IPS DF 6.9 (cell line): ENCODE measurements at places on chromosomes 13 and 19.

DNA sequence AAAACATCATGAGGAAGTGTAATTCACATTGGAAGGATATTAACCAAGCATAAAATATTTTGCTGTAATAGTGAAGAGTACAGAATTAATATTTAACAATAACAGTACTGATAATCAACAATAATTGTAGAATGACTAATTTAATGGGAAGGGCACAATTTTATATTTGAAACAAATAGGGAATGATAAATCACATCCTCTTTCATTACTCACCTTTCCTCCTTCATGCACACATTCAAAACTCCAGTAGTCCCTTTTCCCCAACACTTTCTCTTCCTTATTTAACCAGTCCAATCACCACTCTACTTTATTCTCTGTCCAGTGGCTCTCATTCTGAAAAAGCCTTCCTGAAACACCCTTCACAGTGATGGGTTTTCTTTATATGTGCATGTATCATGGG is 110.8 kb upstream of the POSTN start:
- H3K36me3 ChIP-seq: no peaks in the 10 kb centered on the region
- H3K4me3 ChIP-seq: no peak overlapping the region
- H3K4me1 ChIP-seq: no peaks in the 10 kb centered on the region
- no peak overlapping the region for H3K27ac ChIP-seq
- no peak for DNase-seq
- no peaks in the 10 kb centered on the region for H3K27me3 ChIP-seq

DNA sequence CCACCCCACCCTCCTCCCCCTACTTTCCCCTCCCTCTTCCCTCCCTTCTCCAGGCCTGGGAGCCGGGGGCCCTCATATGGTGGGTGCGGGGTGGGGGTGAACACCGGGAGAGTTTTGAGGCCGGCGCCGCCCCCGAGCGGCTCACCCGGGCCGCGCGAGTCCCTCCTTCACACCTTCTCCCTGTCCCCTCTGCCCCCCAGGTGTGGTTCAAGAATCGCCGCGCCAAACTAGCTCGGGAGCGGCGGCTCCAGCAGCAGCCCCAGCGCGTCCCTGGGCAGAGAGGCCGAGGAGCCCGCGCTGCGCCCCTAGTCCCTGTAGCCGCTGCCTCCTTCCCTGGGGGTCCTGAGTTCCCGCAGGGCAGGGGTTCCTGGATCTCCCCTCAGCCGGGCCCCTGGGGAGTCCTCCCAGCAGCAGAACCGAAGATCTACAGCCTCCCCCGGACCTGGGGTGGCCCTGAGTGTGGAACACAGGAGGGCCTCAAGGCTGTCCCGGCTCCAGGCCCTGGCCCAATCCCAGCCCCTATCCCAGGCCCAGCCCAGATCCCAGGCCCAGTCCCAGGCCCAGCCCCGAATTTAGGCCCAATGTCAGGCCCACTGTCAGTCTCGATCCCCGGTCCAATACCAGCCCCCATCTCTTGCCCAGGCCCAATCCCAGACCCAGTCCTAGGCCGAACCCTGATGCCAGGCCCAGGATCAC is 1.7 kb downstream of the TPRX2 start:
- no peak for DNase-seq
- no peaks in the 10 kb centered on the region for H3K36me3 ChIP-seq
- peaks cover 1% of the 10 kb centered on the region; the same call in 1 of the 2 replicates for H3K4me1 ChIP-seq
- no peak overlapping the region for H3K27ac ChIP-seq
- H3K27me3 ChIP-seq: no peaks in the 10 kb centered on the region

DNA sequence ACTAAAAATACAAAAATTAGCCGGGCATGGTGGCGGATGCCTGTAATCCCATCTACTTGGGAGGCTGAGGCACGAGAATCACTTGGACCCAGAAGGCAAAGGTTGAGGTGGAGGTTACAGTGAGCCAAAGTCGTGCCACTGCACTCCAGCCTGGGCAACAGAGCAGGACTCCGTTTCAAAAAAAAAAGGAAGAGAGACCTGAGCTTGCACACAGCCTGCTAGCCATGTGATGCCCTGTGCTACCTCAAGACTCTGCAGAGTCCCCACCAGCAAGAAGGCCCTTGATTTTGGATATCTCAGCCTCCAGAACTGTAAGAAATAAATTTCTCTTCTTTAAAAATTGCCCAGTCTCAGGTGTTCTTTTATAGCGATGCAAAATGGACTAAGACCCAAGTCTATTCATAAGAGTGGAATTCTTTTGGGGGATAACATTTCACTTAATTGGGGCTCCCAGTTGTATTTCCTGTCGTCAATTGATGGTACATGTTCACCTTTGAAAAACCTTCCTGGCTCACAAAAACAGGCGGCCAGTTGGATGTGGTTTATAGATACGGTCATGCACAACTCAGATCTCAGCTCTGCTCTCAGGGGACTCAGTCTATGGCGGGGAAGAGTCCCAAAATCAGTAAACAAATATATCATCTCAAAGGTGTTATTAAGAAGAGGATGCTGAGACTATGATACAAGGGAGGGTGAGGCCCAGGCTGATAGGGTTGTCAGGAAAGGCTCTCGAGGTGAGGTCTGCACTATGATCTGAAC is 2.4 kb upstream of the CHERP start:
- H3K4me3 ChIP-seq: no peak overlapping the region
- no peaks in the 10 kb centered on the region for H3K27me3 ChIP-seq
- no peak overlapping the region for H3K27ac ChIP-seq
- no peaks in the 10 kb centered on the region for H3K36me3 ChIP-seq
- no peak for DNase-seq

GRCh38 chr13:43316946-43317353 is 293.6 kb downstream of the DNAJC15 start:
- no peaks in the 10 kb centered on the region for H3K27me3 ChIP-seq
- peaks cover 9% of the 10 kb centered on the region for H3K4me1 ChIP-seq
- H3K27ac ChIP-seq: no peak overlapping the region
- H3K36me3 ChIP-seq: no peaks in the 10 kb centered on the region
- no peak for DNase-seq

DNA sequence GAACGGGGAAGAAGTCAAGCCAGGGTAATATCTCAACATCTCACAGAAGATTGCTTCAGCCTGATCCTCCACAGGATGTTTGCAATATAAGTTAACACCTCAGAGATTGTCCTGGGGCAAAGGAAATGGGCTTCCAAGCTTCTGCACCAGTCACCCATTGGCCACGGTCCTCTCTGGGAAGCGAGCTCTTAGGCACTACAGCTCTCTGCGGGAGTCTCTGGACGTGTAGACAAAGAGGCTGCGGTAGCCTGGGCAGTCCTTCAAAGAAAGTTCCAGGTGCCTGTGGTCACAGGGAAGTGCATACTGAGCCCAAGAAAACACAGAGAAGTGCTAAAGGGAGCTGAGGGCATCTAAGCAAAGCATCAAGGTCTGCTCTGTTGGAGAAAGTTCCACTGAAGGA is 805.7 kb downstream of the DIAPH3 start:
- DNase-seq: no peak
- H3K4me3 ChIP-seq: no peak overlapping the region
- no peak overlapping the region for H3K27ac ChIP-seq
- H3K4me1 ChIP-seq: no peaks in the 10 kb centered on the region

DNA sequence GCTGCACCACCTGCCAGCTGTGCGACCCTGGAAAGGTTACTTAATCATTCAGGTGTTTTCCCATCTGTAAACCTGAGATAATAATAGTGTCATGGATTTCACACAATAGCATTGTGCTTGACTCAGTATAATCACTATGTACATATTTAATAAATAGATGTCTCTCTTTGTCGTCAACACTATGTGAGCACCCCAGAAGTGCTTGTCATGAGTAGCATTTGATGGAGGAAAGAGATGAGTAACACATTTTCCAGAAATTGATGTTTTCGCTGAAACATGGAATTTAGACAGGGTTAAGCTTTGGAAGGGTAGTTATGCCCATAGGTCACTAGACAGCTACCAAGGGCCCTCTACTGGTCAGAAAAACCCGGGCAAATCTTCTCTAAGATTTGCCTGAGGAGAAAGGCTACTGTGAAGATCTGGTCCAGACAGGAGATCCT is 9.5 kb upstream of the MBNL2 start:
- no peak overlapping the region for H3K27ac ChIP-seq
- DNase-seq: no peak
- H3K27me3 ChIP-seq: no peaks in the 10 kb centered on the region
- H3K4me1 ChIP-seq: no peaks in the 10 kb centered on the region
- no peak overlapping the region for H3K4me3 ChIP-seq

DNA sequence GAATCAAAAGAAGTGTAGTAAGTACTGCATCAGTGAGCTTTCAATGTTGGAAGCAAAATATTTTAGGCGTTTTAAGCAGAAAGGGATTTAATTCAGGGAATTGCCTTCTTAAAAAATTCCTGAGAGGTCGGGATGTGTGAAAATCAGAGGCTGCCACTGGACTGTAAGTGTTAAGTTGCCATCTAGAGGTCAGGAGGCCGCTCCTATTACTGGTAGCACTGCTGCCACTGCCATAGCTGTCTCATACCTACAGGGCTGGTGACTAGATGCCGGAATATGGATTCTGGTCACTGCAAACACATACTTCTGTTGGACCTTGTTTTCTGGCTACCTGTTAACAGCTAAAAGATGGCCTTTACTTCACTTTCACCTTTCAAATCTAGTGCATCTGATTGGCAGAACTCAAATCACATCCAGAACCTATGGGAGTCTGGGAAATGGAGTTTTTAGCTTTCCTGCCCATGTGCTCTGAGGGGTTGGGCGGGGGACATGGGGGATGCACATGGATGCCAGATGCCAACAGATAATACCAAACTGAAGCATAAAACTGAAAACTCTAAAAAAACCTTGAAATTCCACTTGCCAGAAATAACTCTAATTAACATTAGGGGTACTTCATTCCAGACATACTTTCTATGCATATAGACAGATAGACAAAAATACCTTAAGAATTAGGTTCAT is 29.8 kb downstream of the DGKH start:
- H3K27ac ChIP-seq: no peak overlapping the region
- no peak for DNase-seq
- no peaks in the 10 kb centered on the region for H3K36me3 ChIP-seq
- H3K4me3 ChIP-seq: no peak overlapping the region
- no peaks in the 10 kb centered on the region for H3K27me3 ChIP-seq

DNA sequence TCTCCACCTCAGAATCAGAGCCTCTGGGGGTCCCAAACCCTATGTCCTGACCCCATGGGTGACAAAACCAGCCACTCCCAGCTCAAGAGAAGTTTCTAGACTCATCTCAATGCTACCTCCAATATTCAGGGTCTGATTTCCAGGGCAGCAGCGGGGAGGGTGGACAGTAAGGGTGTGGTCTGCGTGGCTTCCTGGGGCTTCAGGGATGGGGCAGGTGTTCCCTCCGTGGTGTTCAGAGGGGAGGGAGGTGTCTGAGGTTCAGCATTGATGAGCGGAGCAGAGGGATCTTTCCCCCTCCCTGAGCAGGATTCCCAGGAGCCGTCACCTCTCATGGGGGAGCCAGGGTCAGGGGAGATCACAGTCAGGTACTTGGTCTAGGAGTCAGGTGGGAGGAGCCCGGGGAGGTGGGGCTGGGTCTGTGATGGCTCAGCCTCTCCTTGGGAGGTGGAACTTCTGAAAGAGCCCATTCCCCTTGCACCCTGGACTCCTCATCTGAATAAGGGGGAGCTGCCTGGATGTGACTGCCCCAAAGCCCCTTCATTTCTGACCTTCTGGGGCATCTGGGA is 2.9 kb downstream of the LILRA2 start:
- no peak overlapping the region for H3K27ac ChIP-seq
- no peaks in the 10 kb centered on the region for H3K27me3 ChIP-seq
- no peak for DNase-seq
- no peaks in the 10 kb centered on the region for H3K4me1 ChIP-seq

- H3K27ac ChIP-seq: no peak within 1 kb of the TSS
- peaks cover 7% of the 10 kb centered on the region for H3K4me1 ChIP-seq
- H3K27me3 ChIP-seq: no peaks in the 10 kb centered on the region
- H3K36me3 ChIP-seq: peaks cover 5% of the 10 kb centered on the region; the same call in 1 of the 2 replicates
- H3K4me3 ChIP-seq: peak within 1 kb of the TSS; percentile 97
Observed at GRCh38 chr19:33796164-33796875, at the start of gene KCTD15. Gene KCTD15, plus strand, starts transcription at chr19:33796870. Its CDS starts 3,585 bp downstream, at chr19:33800455.

DNA sequence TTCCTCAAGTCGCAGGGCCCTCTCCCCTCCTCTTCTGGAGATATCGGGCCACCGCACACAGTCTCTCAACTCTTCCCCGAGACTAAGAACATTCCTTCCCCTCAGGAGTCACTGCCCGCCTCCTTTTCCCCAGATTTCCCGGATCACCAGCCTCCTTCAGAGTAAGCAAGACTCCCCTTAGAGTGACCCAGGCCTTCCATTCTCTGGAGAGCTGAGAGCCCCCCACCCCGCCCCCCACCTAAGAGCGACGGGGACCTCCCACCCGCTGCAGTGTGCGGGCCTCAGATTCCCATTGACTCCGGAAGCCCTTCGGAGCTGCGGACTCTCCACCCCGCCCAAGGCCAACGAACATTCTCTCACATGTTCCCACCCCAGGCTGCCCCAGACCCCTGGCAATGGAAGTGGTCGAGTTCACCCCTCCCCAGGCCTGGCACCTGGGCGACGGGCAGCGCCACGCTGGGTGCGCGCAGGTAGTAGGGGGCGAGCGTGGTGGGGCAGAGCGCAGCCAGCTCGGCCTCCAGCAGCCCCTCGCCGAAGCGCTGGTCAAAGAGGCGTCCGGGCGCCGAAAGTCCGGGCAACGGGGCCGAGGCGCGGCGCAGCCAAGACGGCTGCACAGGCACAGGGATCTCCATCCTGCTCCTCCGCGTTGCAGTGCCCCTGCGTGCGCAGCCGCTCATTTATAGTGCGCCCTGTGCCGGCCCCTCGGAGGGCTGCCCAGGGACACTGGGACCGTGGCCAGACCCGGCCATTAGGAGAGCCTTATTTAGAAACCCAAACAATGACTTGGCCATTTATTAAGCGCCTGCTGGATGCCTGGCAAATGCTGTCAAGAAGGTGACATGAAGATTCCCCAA is at the start of gene HSPB6:
Gene HSPB6 (minus strand): TSS at position 653 of the 854 bp plus-strand sequence. CDS start 21 bp downstream, at position 632.
- H3K36me3 ChIP-seq: no peaks in the 10 kb centered on the region
- no peak for DNase-seq
- H3K27ac ChIP-seq: no peak within 1 kb of the TSS
- peak within 1 kb of the TSS; percentile 69; the same call in 1 of the 2 replicates for H3K4me3 ChIP-seq
- no peaks in the 10 kb centered on the region for H3K27me3 ChIP-seq

- no peak overlapping the region for H3K4me3 ChIP-seq
- H3K27ac ChIP-seq: no peak overlapping the region
- H3K27me3 ChIP-seq: no peaks in the 10 kb centered on the region
- no peaks in the 10 kb centered on the region for H3K36me3 ChIP-seq
- no peaks in the 10 kb centered on the region for H3K4me1 ChIP-seq
- DNase-seq: no peak
Observed at GRCh38 chr13:73281746-73282145, 222.9 kb downstream of the KLF5 start.

- peaks cover 9% of the 10 kb centered on the region; the same call in 1 of the 2 replicates for H3K4me1 ChIP-seq
- no peaks in the 10 kb centered on the region for H3K27me3 ChIP-seq
- no peak overlapping the region for H3K27ac ChIP-seq
Observed at GRCh38 chr19:38650911-38651584, 3.6 kb downstream of the ACTN4 start.

GRCh38 chr19:43605875-43606568 is 5.9 kb upstream of the SRRM5 start:
- no peak overlapping the region for H3K27ac ChIP-seq
- no peaks in the 10 kb centered on the region; the same call in 1 of the 2 replicates for H3K36me3 ChIP-seq
- DNase-seq: no peak
- H3K27me3 ChIP-seq: no peaks in the 10 kb centered on the region

- no peak overlapping the region for H3K4me3 ChIP-seq
- no peak overlapping the region for H3K27ac ChIP-seq
- H3K27me3 ChIP-seq: no peaks in the 10 kb centered on the region
- H3K36me3 ChIP-seq: peaks cover 5% of the 10 kb centered on the region; the same call in 1 of the 2 replicates
- no peaks in the 10 kb centered on the region for H3K4me1 ChIP-seq
- no peak for DNase-seq
Observed at GRCh38 chr19:10769533-10770491, 51.9 kb downstream of the DNM2 start.
